NCI-H526 (cell line): ENCODE measurements at places on chromosomes 7 and 10.

DNA sequence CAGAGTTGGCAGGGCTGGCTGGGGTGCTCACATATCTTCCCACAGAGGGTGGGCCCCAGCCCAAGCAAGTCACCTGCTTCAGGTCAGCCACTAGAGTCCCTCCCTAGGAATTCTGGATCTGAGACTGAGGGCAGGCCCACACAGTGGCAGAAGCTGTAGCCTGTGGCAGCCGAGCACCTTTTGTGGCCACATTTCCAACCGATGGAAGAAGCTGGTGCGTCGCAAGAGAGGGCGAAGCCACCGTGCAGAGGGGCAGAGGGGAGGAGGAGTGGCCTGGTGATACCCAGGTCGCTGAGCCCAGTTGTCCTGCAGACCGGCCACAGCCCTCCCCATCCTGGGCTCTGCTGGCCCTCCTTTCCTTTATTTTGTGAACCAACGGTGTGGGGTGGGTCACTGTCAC lies 5.3 kb downstream of the POLM start:
- no peak for DNase-seq

- DNase-seq = no peak
Observed at GRCh38 chr7:147646568-147646967, 944.0 kb upstream of the C7orf33 start.

DNA sequence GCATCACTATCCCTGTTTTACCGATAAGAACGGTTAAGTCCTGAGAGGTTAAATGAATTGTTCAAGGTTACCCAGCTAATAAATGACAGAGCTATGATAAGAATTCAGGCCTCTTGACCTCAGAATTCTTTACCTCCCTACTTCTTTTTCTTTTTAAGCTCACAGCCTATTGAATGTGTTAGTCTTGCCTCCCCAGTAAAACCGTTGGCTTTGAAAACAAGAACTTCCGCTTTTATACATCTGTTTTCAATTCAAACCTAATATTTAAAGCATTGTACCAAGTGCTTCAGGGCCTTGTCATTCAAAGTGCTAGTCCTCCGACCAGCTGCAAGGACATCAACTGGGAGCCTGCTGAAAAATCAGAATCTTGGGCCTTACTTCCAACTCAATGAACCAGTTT lies 15.6 kb downstream of the SEC31B start:
- DNase-seq = no peak

GRCh38 chr10:125785791-125786190 lies 10.2 kb upstream of the MMP21 start:
- DNase-seq = no peak

GRCh38 chr7:119571666-119572065 lies 701.3 kb upstream of the KCND2 start:
- DNase-seq = no peak
